Adrenal gland (tissue), 19 donors: ENCODE measurements at places on chromosomes 7 and 10. TPM values are rescaled to one million over a fixed set of nuclear protein-coding genes. Genes with fewer than 3 reads are reported as not detected.

DNA sequence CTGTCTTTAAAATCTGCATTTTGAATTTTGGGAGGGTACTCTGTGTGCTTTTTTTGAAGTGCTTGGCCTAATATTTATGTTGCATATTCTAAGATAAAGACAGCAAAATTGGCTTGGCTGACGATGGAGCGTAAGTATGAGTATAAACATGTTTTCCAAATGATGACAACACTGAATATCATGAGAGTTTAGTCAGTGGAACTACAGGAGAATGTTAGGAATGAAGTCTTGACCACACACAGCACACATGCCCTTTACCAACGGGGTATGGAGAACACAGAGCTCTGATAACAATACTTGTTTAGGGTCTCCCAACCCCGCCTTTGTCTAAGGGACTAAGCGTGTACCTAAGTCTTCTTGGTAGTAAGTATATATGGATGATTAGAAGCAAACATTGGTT is 253.9 kb upstream of the FZD8 start:
- no peaks in the 10 kb centered on the region for H3K36me3 ChIP-seq
- H3K4me3 ChIP-seq, result no peak overlapping the region
- no peaks in the 10 kb centered on the region for H3K4me1 ChIP-seq

DNA sequence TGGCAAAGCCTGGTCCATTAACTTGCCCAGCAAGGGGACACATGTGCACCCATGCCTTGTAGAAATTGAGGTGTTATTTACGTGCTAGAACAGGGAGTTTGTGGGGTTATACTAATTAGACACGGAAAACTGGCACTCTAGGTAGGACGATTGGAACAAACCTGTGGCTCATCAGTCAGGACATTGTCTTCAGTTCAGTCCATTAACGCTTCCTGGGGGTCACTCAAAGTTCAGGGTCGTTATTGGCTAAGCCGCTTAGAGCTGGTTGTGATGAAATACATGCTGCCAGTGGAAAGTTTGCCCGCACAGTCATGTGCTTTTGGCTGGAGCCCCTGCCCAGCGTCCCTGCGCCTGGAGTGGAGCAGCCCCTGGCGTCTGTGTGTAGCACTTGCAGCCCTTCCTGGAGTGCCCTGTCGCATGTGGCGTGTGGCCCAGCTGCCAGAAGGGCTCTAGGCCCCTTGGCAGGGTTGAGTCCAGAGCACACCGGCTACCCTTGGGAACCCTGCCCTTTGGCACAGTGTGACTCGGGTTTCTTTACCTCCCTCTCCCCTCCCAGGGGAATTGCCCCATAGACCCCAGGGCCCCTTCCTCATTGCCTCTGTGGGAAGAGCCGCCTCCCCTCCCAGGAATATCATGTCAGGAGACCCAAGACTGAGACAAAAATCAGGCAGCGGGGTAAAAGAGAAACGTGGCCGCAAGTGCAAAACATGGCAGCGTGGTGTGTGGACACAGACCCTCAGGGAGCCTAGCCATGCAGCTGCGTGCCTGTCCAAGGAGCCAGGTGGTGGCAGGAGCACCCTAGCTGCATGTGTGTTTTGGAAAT is 9.8 kb downstream of the ZNF775 start:
- no peak overlapping the region for H3K4me3 ChIP-seq
- H3K27ac ChIP-seq, result peak overlapping the region; percentile 85
- peaks cover 11% of the 10 kb centered on the region for H3K4me1 ChIP-seq
- H3K27me3 ChIP-seq, result no peaks in the 10 kb centered on the region

DNA sequence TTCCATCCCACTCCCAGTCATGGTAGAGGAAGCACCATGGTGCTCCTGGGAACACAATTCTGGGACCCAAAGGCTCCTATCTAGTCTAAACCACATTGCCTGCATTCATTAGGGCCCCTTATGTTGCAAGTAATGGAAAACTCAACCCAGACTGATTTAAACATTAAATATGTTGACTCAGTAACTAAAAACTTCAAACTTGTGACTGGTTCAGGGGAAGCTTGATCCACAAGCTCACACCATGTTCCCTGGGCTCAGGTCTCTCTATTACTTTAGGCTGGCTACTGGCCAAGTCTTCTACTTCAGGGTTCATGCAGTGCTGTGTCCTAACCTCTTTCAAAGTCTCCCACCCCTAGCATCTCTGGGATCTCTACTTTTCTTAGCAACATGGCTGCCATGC is 13.1 kb downstream of the WNT16 start:
- H3K4me1 ChIP-seq, result peaks cover 7% of the 10 kb centered on the region
- H3K36me3 ChIP-seq, result no peaks in the 10 kb centered on the region
- no peaks in the 10 kb centered on the region for H3K27me3 ChIP-seq
- H3K27ac ChIP-seq, result no peak overlapping the region
- H3K4me3 ChIP-seq, result no peak overlapping the region

DNA sequence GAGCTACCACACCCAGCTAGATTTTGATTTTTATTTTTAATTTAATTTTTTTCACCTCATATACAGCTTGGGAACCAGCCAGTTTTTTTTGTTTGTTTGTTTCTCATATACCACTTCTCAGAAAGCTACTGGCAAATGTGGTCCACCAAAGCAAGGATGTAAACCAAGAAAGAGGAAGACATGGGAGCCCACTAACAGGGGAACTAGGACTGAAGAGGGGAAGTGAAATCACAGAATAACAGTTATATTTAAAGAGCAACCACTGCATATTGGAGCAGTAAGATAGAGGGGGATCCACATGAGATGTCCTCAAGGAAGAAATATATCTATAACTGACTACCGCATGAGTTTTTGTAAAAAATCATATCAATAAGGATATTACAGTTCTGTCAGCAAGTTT is 10.5 kb downstream of the CPVL start:
- no peaks in the 10 kb centered on the region for H3K36me3 ChIP-seq
- H3K27me3 ChIP-seq, result no peaks in the 10 kb centered on the region
- no peak for DNase-seq
- H3K4me3 ChIP-seq, result no peak overlapping the region
- no peaks in the 10 kb centered on the region for H3K4me1 ChIP-seq
- H3K27ac ChIP-seq, result no peak overlapping the region

Gene STOX1
- total RNA-seq, result 12.4 TPM

Gene FZD1
- 24.6 TPM for total RNA-seq

- H3K4me1 ChIP-seq, result no peaks in the 10 kb centered on the region
- no peak overlapping the region for H3K27ac ChIP-seq
- no peak overlapping the region for H3K4me3 ChIP-seq
- no peaks in the 10 kb centered on the region for H3K36me3 ChIP-seq
Measured at GRCh38 chr7:24812305-24812945, 55.2 kb upstream of the GSDME start.
